Transverse colon (tissue), 4 donors: ENCODE measurements at places on chromosomes 5 and 9.

DNA sequence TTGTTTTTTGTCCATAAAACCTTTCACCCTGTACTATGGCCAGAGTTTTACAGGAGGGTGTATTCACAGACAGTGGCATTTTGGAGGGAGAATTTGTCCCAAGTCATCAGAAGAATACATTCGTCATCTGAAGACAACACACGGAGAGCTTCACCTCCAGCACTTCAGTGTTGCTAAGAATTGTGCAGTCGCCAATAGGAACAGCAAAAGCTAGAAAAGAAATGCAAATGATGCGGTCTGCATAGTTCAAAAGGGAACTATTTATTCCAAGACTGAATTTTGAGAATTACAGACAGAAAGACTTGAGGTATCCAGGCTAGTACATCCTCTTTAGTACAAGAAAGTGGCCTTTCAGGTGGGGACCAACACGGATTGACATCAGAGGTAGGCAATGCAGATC, 399.2 kb upstream of the KIF2A start:
- no peak for DNase-seq

- DNase-seq, result no peak
Observed at GRCh38 chr5:38250763-38251448, 7.5 kb upstream of the EGFLAM start.

- no peak for DNase-seq
Observed at GRCh38 chr5:6469836-6470235, 21.2 kb downstream of the UBE2QL1 start.

GRCh38 chr5:167061695-167062094, 1229.8 kb upstream of the WWC1 start:
- DNase-seq, result no peak

- DNase-seq, result no peak
Observed at GRCh38 chr9:35680331-35681105, 6.8 kb downstream of the CA9 start.

- no peak for DNase-seq
Observed at GRCh38 chr5:54725391-54726280, 208.1 kb downstream of the SNX18 start.
